ENCODE measurements at places on chromosomes 3 and 15. TPM values are rescaled to one million over a fixed set of nuclear protein-coding genes. Genes with fewer than 3 reads are reported as not detected.

- DNase-seq: peak; percentile 55
These were observed 99.6 kb downstream of the FNDC3B start for GRCh38 chr3:172138792-172139507.

DNA sequence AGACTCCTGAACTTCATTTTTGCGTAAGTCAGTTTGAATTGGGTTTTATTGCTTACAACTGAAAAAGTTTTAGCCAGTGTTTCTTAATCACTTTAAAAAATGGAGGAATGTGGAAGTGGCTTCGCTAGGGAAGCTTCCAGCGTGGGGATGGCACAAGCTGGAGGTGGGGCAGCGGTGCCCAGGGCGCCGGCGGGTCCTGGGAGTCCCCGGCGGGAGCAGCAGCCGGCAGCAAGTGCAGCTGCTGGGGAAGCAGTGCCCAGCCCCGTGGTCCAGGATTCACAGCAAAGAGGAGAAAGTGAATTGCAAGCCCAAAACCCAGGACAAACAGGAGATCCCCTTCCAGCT is 301.8 kb upstream of the PROK2 start:
- no peak for DNase-seq

- no peak for DNase-seq
These were observed 298.3 kb downstream of the LRRC3B start for GRCh38 chr3:26920646-26921478.

GRCh38 chr3:159732172-159733111 is 256.2 kb upstream of the IL12A start:
- DNase-seq: no peak

DNA sequence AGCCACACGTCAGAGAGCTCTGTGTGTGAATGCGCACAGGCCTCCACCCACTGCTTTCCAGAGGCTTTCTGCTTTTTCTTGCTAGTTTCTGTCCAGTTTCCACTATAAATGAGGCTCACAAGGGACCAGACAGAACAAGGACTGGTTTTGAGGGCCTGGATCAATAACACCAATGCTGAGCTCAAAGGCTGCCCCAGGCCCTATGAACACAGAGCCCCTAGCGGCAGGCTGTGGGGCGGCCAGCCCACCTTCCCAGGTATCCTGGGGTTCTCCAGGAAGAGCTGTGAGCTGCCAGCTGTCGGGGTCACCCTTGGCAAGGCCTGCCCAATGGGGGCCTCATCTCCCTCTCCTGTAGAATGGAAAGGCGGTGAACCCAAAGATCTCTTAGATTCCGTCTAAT is 2.2 kb upstream of the ITIH3 start:
- DNase-seq: no peak

GRCh38 chr3:149713730-149714654 is 38.3 kb downstream of the COMMD2 start:
- no peak for DNase-seq

DNA sequence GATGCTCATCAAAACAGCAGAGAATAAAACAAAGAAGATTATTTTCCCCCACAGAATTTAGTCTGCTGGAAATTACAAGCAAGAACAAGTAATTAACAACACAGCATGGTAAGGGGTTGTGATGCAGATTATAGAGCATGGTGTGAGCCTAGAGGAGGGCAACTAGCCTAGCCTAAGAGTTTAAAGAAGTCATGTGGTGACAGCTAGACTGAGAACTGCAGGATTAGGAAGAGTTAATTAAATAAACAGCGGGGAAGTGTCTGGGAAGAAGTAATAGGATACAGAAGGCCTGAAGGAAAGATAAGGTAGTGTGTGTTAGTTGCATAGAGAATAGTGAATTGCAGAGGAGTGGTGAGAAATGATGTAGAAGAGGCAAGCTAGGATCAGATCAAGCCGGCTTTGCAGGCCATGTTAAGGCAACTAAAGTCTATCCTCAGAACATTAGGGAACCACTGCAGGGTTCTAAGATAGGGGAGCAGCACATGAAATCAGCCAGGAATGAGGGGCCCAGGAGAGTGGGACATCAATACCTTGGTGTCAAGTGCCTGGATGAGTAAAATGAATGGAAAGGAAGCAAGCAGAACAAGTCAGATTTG is 11.9 kb upstream of the PKM start:
- no peak for DNase-seq

GRCh38 chr3:22322861-22323260 is 571.9 kb upstream of the ZNF385D start:
- no peak for DNase-seq

GRCh38 chr15:37014566-37014965 is 85.8 kb downstream of the MEIS2 start:
- no peak for DNase-seq

DNA sequence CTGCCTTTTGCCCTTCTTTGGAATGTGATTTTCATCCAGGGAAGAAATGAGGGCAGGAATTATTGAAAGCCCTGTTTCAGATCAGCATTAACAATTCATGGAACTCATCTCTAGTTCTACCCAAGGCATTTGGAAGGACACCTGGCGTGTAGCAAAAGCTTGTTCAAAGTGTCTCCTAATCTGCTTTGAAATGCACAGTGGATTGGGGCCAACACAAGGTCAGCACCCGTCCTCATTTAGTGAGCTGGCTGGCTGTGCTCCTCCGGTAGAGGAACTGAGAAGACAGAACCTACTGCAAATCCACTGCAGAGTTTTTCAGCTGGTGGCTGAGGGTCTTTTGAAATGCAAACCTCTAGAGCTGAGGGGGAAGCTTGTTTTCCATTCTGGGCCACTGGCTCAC is 141.6 kb upstream of the STT3B start:
- no peak for DNase-seq

- no peak for DNase-seq
These were observed 24.0 kb upstream of the SRP14 start for GRCh38 chr15:40062816-40063562.

DNA sequence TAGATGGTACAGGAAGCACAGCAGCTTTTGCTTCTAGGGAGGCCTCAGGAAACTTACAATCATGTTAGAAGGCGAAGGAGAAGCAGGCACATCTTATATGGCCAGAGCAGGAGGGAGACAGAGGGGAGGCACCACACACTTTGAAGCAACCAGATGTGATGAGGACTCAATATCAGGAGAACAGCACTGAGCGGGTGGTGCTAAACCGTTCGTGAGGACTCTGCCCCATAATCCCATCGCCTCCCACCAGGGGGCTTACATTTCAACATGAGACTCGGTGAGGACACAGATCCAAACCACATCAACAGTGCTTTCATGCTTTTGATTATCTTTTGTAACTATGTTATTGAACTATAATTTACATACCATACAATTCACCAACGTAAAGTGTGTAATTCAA is 7.6 kb upstream of the TMEM44 start:
- no peak for DNase-seq

DNA sequence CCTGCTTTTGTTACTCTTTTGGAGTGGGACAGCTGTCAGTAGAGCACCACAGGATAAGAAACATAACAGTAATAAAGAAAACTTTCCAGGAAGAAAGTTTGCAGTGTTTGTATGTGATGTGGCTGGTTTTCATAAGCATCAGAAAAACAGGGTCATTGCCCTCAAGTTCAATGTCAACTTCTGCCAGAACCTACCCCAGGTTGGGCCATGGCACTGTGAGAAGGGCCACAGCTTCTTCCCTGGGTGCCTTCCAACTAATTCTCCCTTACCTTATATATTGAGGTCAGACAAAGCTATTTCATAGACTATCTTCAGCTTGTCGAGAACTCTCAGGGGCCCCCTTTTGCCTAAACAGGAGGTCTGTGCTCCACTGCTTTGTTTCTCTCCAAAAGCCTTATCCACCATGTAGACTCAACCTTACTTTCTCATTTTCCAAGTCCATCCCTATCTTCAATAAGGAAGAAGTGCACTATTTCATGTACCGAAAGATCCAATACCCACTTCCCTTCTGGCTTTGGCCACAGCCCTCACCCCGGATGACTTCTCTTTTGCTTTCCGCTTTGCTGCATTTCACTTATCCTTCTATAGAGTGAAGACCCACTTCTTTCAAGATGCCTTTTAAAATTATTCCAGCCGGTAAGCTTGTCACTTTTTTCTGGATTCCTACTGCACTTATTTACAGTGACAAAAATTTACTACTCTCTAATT is 38.2 kb upstream of the PLCL2 start:
- DNase-seq: no peak

GRCh38 chr3:16332904-16333426 is 68.0 kb downstream of the OXNAD1 start:
- no peak for DNase-seq

DNA sequence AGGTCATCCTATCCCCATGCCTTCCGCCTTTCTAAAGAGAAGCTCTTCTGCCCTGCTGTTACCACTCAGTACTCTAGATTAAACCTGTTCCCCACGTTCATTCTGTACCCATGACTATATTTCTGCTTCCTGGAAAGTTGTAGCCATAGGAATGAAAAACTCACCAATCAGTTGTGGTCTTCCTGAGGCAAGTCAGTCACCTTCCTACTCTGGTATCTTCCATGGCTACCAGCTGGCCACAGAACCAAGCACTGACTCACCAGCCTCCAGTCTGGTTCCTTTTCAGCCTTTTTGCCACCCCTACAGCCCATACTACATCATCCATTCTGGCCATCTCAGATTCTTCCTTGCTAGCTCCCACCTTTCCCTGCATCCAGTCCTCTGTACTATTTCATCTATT is 46.4 kb downstream of the TMEM44 start:
- DNase-seq: no peak

DNA sequence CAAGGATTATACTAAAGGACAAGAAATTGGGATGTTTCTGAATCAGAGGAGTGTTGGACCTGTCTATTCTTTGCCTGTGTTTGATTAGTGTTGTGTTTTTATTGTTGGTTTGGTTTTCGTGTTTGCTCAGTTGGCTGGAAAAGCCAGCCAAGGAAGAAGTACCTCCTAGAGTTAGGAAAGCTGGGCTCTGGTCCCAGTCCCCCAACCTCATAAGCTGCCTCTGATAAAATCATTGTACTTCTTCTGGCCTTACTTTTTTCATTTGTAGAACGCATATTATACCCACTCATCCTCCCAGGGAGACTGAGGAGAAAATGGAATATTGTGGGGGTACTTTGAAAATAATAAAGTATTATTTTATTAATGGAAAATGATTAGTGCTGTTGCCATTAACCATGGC is 177.4 kb upstream of the TRIM42 start:
- no peak for DNase-seq

DNA sequence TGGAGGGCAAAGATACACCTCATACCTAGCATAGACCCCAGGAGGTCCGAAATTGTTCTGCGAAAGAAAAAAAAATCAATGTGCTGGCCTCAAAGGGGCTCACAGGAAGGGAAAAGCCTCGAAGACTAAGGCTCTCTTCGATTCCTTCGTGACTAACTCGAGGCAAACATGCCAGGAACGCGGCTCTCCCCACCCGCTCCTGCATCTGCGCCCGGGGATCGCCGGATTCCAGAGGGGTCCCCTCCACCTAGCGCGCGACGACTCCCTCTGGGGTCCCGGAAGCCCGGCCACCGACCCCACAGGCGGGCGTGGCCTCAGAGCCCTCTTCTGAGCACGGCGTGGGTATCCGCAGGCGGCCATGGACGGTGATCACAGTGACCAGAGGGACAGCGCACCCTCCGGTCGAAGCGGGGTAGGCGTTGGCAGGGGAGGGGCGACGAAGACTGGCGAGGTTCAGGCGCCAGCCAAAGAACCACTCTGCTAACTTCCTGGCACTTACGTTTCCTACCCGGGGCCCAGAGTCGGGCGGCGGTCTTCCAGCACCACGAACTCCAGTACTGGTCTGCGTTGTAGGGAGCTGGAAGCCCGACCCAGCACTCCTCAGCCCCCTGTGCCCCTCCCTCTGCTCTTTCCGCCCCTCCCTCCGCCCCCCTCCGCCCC is 515 bp upstream of the EIF3J start:
- peak; percentile 89 for DNase-seq

- peak; percentile 17 for DNase-seq
These were observed 253.7 kb upstream of the RASGRP1 start for GRCh38 chr15:38818157-38818790.

- DNase-seq: no peak
These were observed 28.8 kb upstream of the CCDC50 start for GRCh38 chr3:191300422-191300821.

DNA sequence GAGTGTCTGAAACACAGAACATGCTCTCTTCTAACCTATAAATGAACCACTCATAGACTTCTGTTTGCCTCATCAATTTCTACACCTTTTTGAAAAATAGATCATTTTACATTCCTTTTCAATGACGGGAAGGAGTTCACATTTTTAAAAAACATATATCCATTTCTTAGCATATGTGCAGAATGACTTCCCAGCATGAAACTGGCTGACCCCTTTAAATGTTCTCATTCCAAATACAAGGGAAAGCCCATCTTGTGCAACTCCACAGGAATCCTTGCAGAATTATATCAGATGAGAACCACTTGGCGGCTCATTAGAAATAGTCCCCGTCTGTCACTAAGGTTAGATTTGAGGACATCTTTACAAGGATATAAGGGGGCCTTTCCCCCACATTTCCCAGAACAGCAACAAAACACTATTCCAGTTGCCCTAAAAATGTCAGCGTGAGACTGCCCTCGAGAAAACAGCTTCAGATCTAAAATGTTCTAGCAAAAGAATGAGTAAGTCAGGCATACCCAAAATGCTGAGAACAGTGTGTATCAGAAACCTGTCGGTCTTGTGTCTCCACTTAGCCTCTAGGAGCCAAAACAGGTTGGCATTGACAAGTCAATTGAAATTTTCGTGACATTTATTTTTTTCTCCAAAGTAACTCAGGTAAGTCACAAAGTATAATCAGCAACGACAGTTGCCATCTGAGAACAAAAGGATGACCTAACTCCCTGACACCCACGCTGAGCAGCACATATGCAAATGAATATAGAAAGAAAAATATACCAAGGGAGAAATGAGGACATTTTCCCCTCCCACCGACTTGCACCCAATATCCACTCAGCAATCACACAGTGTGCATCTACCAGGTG is 63.1 kb downstream of the FOXP1 start:
- no peak for DNase-seq

- DNase-seq: no peak
These were observed 32.5 kb downstream of the PARP15 start for GRCh38 chr3:122609798-122610559.

- no peak for DNase-seq
These were observed 66.5 kb upstream of the DAZL start for GRCh38 chr3:16671690-16672089.

GRCh38 chr3:190122198-190122771 is 1.6 kb upstream of the P3H2 start:
- DNase-seq: no peak

- no peak for DNase-seq
These were observed 24.5 kb upstream of the GMNC start for GRCh38 chr3:190886945-190887344.

- no peak for DNase-seq
These were observed 84.8 kb downstream of the PPCDC start for GRCh38 chr15:75107908-75108838.

Gene ATP13A5
- not detected for total RNA-seq

Gene ANKRD63
- total RNA-seq: 0.65 TPM

Gene MASP1
- total RNA-seq: 12.8 TPM

Gene ARHGEF26
- total RNA-seq: 5.6 TPM

Gene IGDCC3
- 0.09 TPM for total RNA-seq

Gene NR1I2
- total RNA-seq: 0.09 TPM

Gene OXTR
- total RNA-seq: 0.59 TPM

Gene BFSP2
- not detected for total RNA-seq

Gene RTP4
- 1.4 TPM for total RNA-seq

Gene CHRNA3
- total RNA-seq: 2.3 TPM

Gene SERP1
- total RNA-seq: 47.2 TPM

Gene TUSC7
- not detected for total RNA-seq

Gene TRH
- total RNA-seq: not detected

Gene NOP10
- 117 TPM for total RNA-seq

Gene P2RY12
- 2.7 TPM for total RNA-seq

Gene PP2D1
- not detected for total RNA-seq
